Activated CD8-positive, alpha-beta T cell treated with anti-CD3 and anti-CD28 coated beads, Interleukin-2, amount 10 ng/mL, durations not matched to agents 7 days and 5 days (primary cell): ENCODE measurements at places on chromosomes 6 and 20. TPM values are rescaled to one million over a fixed set of nuclear protein-coding genes. Genes with fewer than 3 reads are reported as not detected.

AKAP7 gene
- total RNA-seq = 7.8 TPM

PRICKLE4 gene
- total RNA-seq = not detected

FOXS1 gene
- not detected for total RNA-seq

MLIP gene
- total RNA-seq = not detected

DNA sequence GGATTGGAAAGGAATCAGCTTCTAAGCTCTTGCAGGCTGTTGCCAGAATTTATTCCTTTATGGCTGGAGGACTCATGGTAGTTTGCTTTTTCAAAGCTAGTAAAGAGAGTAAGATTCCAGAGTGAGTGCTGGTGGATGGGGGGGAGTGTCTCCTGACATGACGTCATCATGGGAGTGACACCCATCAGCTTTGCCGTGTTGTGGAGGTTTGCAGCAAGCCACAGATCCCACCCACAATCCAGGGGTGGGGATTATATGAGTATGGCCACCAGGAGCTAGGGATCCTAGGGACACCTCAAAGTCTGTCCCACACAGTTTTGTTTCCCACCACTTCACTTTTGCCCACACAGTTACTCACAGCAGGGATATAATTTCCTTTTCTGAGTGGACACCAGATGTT lies 28.7 kb upstream of the PMEPA1 start:
- DNase-seq = no peak

DNA sequence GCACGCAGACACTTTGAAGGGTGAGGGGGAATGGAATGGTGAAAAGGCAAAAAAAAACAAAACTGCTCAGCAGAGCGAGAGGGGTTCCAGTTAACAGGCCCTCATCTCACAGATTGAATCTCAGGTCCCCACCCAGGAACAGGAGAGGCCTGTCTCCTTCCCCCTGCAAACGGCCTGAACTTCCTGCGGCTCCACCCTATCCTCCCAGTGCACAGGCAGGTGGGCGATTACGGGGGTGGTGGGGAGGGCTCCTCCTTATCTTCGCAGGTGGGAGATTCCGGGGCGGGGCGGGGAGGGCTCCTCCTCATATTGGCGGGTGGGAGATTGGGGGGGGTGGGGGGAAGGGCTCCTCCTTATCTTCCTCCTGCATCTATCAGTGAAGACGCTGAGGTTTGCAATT lies 129.0 kb downstream of the SOX4 start:
- DNase-seq = no peak

GRCh38 chr6:42344756-42345155 lies 107.0 kb downstream of the TRERF1 start:
- no peak for DNase-seq

GRCh38 chr6:109515781-109516409 lies 32.9 kb upstream of the ZBTB24 start:
- DNase-seq = peak; percentile 39

DNA sequence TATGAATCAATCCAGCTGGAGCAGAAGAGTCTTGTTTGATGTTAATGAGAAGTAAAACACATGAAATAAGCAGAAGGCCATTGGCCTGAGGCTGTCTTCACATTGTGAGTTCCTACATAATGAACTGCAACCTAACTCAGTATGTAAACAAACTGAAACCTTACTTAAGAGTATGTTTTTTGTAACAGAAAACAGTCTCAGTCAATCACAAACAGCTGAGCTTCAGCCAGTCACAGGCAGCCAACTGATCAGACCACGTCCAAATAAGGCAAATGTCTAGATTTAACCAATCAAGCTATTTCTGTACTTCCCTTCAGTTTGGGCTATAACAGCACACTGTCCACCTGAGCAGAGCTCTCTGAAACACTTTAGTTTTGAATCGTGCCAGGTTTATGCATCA lies 234.7 kb downstream of the TRDN start:
- DNase-seq = no peak

DNA sequence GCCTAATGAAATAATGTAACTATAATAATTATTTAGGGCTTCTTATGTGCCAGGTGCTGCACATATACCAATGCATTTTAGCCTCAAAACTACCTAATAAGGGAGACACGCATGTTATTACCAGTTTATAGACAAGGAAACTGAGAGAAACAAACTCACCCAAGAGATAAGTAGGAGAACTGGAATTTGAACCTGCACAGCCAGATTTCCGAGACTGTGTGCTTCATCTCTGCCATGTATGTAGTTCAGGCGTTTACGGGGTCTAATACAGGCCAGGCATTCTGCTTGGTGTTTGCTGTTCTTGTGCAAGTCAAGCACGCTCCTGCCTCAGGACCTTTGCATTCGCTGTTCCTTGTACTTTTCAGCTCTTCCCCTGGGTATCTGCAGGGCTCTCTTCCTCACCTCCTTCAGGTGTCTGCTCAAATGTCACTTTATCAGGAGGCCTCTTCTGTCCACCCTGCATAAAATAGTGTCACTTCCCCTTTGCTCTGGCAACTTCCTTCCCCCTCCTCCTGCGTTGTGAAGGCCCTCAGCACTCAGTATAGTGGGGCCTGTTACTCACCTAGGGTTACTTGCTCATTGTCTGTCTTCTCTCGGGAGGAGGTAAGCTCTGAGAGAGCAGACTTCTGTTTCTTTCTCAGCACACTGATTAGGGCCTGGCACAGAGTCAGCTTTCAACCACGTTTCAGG lies 6.1 kb upstream of the NSFL1C start:
- DNase-seq = no peak

DNA sequence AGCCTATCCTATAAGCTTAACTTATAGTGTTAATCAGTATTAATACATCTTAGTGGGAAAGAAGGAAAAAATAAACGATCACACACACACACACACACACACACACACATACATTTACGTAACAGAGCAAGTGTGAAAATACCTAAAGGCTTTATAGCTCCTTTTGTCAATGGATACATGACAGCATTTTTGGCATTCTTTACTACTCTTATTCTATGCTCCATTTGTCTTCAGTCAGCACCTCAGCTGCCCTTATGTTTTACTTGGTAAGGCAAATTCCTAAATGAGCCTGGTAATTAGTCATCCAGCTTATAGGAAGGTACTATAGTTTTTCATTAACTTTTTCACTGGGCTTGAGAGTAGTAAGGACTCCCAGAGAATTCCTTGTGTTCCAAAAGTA lies 25.1 kb upstream of the SLC17A3 start:
- DNase-seq = no peak

GRCh38 chr6:24775520-24776058 lies 852 bp downstream of the GMNN start:
- DNase-seq = no peak

DNA sequence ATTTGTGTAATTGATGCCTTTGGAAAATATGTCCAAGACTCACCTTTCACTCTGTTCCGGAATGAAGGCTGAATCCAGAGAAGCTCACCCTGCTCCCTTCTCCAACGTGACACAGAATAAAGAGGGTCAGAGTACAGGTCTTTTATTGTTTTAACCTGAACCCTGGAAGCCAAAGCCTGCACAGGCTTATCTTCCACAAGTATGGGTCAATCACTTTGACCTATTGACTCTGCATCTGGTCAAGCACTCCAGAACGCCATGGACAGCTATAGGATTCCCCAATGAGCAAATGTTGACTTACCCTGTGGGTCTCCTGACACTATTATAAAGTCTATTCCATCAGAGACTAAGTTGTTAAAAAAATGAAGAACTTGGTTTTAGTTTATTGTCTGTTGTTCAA lies 158.4 kb upstream of the MYLIP start:
- DNase-seq = no peak

GRCh38 chr6:20998748-20999448 lies 464.6 kb downstream of the CDKAL1 start:
- no peak for DNase-seq

- no peak for DNase-seq
Measured at GRCh38 chr20:39108746-39109145, 146.6 kb downstream of the DHX35 start.

DNA sequence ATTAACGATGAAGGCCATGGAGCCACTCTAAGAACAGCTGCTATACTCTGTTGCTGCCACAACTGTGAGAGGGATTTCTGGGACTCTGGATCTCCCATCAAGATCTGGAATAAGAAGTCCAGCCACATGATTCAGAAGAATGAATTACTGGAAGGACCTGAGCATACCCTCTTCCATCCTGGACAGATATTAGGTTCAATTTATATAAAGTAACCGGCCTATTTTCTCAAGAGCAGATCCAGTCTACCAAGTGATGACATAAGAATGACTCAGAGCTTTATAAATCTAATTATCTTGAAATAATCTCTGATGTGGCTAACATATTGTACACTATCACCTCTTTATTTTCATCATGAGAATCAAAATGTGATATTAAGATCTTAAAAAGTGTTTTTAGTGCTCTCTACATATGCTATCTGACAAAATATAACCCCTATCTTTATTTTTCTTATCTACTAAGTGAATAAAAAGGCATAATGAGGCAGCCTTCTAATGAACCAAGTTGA lies 45.1 kb downstream of the COL9A1 start:
- DNase-seq = no peak

DNA sequence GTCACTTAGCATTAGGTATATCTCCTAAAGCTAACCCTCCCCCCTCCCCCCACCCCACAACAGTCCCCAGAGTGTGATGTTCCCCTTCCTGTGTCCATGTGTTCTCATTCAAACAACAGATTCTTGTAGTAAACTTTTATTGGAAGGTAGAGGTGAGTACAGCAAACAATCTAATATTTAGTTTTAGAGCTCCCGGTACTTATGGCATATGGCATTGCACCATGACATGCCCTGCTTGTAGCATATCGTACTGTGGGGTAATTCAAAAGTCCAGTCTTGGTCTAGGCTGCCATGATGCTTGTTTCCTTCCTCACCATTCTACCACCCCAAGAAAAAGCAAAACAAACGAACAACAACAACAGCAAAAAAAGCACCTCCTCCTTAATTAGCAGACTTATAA lies 289.5 kb downstream of the ZNF217 start:
- DNase-seq = no peak

DNA sequence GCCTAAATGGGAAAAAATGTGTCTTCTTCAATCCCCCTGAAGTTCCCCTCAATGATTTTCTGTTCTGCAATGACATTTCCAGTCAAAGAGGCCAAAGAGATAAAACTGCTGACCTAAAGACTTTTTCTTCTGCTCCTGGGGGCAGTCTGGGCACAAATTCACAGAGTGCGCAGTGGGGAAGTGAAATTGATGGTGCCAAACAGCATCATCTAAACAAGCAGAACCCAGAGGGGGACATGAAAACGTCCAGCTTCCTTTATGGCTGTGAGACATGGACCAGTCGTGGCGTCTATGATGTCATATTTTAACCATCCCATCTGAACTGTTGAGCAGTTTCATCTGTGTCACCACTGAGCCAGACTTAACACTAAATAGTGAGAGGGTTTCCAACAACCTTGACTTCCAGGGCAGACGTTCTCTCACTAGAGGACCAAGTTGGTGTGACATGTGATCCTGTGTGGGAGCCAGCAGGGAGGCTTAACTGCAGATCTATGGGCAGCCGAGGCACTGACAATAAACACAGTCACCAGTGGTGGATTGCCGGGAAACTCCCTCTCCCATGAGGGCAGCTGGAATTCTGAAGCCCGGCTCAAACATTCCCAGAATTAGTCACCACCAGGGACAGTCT lies 12.4 kb downstream of the SCML4 start:
- DNase-seq = peak; percentile 13

GRCh38 chr6:13710552-13711323 lies 897 bp downstream of the RANBP9 start:
- peak; percentile 57 for DNase-seq

GRCh38 chr6:39681674-39682121 lies 43.5 kb downstream of the KIF6 start:
- DNase-seq = no peak
